Activated CD4-positive, alpha-beta T cell treated with anti-CD3 and anti-CD28 coated beads, Interleukin-2, amount 50 U/mL, for 16 hours (primary cell): ENCODE measurements at places on chromosomes 11 and 22.

DNA sequence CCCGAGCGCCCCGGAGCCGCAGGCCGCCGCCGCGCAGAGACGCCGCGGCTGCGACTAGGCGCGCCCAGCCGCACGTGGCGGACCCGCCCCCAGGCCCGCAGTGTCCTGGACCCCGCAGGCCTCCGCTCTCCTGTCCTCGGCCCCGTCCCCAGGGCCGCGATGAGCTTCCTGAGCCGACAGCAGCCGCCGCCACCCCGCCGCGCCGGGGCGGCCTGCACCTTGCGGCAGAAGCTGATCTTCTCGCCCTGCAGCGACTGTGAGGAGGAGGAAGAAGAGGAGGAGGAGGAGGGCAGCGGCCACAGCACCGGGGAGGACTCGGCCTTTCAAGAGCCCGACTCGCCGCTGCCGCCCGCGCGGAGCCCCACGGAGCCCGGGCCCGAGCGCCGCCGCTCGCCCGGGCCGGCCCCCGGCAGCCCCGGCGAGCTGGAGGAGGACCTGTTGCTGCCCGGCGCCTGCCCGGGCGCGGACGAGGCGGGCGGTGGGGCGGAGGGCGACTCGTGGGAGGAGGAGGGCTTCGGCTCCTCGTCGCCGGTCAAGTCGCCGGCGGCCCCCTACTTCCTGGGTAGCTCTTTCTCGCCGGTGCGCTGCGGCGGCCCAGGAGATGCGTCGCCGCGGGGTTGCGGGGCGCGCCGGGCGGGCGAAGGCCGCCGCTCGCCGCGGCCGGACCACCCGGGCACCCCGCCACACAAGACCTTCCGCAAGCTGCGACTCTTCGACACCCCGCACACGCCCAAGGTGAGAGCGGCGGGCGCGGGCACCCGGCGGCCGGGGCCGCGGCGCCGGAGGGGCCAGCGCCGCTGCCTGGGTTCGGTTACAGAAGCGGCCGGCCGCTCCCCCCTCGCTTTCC is 528 bp downstream of the WEE1 start:
- DNase-seq, result no peak

- DNase-seq, result no peak
Observed at GRCh38 chr11:94681140-94681539, 87.0 kb upstream of the AMOTL1 start.

DNA sequence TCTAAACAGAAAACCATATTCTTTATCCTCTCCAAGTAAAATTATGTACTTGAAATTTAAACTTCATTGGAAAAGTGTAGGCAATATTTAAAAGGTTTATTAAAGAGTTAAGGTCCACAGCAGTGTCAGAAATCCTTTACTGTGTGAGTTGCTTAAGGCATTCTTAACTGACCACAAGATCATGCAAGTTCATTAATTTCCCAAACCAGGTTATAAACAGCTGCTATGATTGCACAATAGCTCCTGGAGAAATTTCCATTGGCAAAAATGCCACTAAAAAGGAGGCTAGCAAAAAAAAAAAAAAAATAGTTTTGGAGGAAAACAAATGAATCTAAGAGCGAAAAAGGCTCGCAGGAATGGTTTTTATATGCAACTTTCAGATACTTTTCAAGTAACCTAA is 106.2 kb downstream of the ETS1 start:
- no peak for DNase-seq

GRCh38 chr11:96186806-96187205 is 156.2 kb downstream of the MAML2 start:
- no peak for DNase-seq
